ENCODE measurements at places on chromosomes 16 and 17.

GRCh38 chr16:86958423-86958822 is 358.8 kb downstream of the C16orf95 start:
- no peak for DNase-seq

- no peak for DNase-seq
These were observed 78.7 kb downstream of the N4BP1 start for GRCh38 chr16:48531011-48531962.

GRCh38 chr16:2042986-2043666 is 4.5 kb downstream of the NTHL1 start:
- no peak for DNase-seq

GRCh38 chr17:42282478-42283080 is 5.7 kb upstream of the STAT5A start:
- DNase-seq: no peak

DNA sequence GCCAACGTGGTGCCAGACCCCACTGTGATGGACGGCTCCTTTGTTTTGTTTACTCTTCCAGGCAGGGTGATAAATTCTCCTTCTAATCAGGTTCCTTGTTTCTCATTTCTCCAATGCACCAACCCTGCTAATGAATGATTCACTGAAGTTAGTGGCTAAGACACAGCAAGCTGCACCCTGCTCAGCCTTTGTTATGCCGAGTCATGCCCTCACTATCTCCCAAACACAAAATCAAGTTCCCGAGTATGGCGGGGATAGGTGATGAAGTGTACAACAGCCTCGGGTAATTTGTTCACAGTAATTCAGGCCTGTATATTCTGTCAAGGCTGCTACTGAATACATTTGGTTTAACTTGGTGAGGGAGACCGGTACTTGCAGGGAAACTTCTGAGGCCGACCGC is 83.8 kb upstream of the HS3ST4 start:
- no peak for DNase-seq

DNA sequence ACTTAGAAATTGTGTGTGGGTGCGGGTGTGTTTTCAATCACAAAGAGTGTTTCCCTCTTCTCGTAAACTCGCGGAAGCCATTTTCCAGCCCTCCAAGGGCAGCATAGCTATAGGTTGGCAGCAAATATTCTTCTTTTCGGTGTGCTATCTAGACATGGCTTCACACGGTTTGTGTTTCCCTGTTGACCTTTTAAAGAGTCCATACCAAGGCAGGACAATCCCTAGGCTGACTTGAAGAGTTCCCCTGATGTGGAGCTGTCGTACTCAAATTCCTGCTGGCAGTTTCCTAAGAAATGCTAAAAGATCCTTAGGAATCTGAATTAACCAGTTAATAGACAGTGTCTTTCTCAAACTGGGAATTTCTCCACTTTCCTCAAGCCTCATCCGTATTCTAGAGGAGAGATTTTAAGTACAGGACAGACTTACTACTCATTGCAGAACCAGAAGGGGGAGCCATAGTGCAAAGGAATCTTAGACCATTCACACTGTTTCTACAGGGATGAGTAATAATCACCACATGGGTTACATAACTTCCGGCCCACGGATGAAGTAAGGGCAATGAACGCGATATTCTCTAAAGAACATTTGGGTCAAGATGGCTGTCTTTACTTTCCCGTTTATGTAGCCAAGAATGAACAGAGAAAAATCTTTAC is 288.6 kb upstream of the ELAC2 start:
- DNase-seq: no peak

GRCh38 chr17:8441690-8442089 is 6.0 kb downstream of the NDEL1 start:
- DNase-seq: no peak

- no peak for DNase-seq
These were observed 6.3 kb downstream of the ZNF598 start for GRCh38 chr16:2003231-2003826.

- DNase-seq: no peak
These were observed 122.3 kb downstream of the MRTFB start for GRCh38 chr16:14193316-14193871.

DNA sequence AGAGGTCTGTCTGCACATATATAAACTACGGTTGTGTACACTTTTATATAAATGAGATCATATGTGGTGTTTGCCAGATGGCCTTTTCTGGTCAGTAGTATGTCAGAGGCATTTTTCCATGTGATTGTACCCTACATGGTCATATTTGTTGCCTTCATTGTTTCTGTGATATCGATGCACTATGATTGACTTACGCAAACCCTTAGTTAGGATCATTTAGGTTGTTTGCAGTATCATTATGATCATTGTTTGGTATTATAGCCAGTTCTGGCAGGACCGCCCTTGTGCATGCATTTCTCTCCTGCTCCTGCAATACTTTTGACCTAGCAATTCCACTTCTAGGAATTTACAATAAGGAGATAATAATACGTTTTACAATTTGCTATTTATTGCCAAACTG is 169.1 kb downstream of the MSI2 start:
- DNase-seq: no peak

GRCh38 chr16:79210607-79211006 is 389.9 kb downstream of the MAF start:
- DNase-seq: no peak

DNA sequence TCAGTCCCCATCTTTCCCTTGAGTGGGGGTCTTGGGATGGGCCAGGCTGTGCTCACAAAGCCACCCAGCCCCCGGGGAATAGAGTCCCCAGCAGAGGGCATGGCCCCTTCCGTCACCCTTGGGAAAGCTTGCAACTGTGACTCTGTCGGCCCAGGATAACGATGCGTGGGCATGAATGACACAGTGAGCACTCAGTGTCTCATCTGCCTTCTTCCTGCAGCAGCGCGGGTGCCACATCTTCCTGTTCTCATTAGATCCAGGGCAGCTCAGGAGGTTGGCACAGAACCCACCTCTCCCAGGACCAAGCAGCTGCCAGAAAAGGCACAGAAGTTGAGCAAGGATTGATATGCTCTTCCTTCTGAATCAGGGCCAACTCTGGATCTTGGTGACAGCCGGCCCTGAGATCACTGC is 84.7 kb downstream of the MRC2 start:
- DNase-seq: no peak

DNA sequence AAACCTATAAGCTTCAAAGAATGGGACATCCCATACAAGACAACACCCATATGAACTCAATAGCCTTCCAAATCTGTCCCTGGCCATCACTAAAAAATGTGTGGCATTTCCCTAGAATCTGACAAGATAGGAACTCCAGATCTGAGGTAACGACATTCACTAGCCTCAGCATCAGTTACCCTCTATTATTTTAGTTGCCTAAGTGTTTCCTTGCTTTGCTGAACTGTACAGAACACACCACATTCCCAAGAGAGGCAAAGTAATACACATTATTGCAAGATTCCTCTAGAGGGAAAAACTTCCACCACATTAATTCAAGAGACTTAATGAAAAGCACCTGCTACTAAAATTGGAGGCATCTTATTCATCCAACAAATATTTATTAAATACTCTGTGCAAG is 5.0 kb downstream of the LSM12 start:
- no peak for DNase-seq

- no peak for DNase-seq
These were observed 1.5 kb downstream of the KRTAP16-1 start for GRCh38 chr17:41307647-41308046.

DNA sequence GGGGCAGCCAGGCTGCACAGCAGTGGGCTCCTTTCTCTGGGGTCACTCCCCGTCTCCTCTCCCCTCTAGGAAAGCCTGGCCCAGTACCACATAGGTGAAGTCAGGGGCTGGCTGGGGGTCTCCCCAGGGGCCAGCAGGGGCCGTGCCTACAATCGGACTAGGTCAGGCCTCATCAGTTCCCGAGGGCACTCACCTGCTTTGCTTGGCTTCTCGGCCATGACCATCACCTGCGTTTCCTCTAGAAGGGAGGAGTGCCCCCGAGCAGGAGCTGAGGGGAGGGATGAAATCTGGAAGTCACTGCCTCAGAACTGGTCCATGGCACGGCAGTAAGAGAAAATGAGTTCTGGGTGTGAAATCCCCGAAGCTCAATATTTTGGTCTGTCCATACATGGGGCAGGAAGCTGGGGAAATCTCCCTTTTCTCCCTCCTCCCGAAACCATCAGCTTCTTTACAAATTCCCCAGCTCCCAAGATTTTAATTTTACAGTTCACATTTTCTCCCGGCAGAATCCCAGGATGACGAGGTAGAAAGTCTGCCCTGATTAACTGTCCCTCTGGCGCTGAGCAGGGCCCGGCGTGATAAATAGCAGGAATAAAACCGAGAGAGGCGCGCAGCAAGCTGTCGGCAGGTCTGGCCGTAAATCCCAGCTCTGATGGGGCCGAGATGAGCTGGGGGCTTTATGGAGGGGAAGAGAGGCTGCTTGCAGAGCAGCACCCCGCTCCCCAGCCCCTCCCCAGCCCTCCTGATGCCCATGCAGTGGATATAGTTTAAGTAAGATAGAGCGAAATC is 172.1 kb downstream of the RBFOX3 start:
- no peak for DNase-seq

GRCh38 chr16:867421-868385 is 67.2 kb upstream of the GNG13 start:
- no peak for DNase-seq

GRCh38 chr17:76405967-76406647 is 21.7 kb downstream of the SPHK1 start:
- no peak for DNase-seq

DNA sequence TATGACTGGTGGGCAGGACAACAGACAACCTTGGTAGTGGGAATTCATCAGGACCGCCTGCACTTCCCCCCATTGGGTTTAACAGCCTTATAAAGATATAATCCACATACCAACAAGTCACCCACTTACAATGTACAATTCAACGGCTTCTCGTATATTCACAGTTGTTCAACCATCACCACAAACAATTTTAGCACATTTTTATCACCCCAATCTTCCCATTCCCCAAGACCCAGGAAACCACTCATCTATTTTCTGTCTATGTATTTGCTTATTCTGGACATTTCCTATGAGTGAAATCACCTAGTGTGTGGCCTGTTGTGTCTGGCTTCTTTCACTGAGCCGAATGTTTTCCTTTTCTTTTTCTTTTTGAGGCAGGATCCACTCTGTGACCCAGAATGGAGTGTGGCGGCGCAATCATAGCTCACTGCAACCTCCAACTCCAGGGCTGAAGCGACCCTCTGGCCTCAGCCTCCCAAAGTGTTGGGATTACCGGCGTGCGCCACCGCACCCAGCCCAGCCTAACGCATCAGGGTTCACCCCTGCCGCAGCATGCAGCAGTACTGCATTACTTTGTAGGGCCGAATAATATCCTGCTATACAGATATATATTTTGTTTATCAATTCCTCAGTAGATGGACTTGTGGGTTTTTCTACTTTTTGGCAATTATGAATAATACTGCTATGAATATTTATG is 10.9 kb downstream of the ANKS3 start:
- no peak for DNase-seq

DNA sequence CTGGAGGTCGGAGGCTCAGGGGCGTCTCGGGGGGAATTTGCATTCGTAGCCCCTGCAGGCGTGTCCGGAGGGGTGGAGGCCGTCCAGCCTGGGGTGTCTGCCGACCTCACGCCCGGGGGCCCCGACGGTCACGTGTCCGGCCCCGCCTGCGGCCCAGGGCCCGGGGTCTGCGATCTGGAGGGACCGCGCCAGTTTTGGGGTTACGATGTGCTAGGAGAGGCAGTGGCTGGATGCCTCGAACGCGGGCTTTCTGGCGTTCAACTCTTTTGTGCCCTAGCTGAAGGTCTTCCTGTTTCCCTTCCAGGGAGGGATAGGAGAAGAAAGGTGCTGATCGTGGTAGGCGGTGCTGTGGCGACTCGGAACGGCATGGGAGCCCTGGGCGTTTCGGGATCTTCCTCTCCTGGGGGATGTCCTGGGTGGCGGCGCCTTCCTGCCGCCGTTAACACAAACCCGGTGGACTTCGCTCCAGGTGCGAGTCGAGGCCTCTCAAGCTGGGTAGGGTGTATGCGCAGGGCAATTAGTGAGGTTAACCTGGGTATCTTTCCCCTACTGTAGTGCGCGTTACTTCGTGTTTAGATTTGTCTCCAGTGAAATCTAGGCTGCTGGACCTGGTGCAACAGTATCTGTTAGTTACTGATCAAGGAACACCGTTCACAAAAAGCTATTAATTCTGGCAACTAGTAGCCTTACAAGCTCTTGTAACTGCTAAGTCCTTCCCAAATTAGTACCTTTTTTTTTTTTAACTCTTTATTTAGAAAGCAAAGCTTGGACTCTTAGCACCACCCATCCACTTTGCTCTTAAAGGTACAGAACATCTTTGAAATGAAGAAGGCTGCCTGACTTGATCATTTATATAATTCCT is 1.3 kb downstream of the AKAP1 start:
- DNase-seq: no peak

- DNase-seq: peak; percentile 80
These were observed at the start of gene MPG for GRCh38 chr16:77807-78443. TSS of gene MPG (plus strand) at chr16:78225. CDS start at chr16:78310, 85 bp downstream.

GRCh38 chr17:10421900-10422542 is at the start of gene MYH8:
TSS of gene MYH8 (minus strand) at chr17:10421950. CDS start at chr17:10420227, 1,723 bp downstream.
- DNase-seq: no peak

GRCh38 chr17:80486692-80487091 is 10.3 kb upstream of the NPTX1 start:
- no peak for DNase-seq

DNA sequence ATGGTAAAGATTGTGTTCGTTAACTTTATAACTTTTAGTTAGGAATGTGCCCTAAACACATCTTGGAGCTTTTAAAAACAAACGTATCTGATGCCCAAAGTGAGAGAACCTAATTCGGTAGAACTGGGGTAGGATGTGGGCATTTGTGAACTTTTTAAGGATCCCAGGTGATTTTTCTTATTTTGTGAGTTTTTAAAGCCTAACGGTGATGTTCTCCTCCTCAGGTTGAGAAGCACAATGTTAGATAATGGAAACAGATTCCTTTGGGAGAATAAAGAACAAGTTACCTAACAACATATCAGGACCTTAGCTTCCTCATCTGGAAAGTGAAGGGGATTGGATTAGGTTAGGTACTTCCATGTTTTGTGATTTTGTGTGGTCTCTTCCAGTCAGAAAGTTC is 687 bp downstream of the SAP30BP start:
- DNase-seq: no peak

- no peak for DNase-seq
These were observed 17.5 kb upstream of the ATP2C2 start for GRCh38 chr16:84350685-84351400.

DNA sequence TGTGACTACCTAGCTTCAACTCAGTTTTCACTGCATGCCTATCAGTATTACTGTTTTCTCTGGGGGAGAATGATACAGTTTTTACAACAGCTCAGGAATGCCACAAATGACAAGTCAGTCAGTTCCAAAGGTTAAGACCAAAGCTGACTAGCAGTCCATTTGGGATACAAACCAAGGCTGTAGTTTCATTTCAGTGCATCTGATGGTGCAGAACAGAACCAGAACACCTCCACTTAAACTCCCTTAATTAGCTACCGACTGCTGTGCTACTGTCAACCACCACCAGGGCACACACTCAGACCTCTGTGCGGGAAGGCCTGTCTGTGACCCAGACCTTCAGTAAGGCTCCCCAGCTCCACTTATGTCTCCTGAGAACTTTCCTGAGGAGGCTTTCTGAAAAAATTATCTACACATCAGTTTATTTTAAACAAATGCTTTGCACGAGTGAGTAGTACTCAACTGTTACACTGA is 20.4 kb downstream of the NFE2L1 start:
- no peak for DNase-seq

- no peak for DNase-seq
These were observed 311.8 kb downstream of the UTP18 start for GRCh38 chr17:51572115-51572514.

- DNase-seq: no peak
These were observed 73.4 kb downstream of the MYO1D start for GRCh38 chr17:32803544-32803943.
